Stimulated activated CD4-positive, alpha-beta T cell treated with anti-CD3 and anti-CD28 coated beads, Interleukin-1b, Interleukin-23, amount 100 ng/mL, for 1 hour (primary cell): ENCODE measurements at places on chromosomes 4 and X.

GRCh38 chr4:7630568-7631287 is 196.0 kb upstream of the PSAPL1 start:
- DNase-seq: no peak

GRCh38 chrX:6917666-6918065 is 229.8 kb upstream of the STS start:
- DNase-seq: no peak

DNA sequence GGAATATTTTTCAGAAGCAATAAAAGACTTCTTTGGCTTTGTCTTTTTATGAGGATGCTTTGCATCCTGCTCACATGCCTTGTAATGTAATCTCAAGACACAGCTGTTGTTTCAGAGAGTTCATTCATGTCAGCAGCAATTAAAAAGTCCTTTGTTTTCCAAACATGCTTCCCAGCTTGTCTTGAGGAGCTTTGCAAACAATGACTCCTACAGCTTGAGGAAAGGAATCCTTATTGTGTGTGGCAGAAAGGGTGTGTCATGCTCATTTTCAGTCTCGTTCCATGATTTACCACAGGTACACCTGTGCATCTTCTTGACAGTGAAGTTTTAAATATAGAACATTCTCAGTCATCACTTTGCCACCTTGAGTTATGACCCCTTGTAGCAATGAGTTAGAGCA is 139.2 kb upstream of the AADAT start:
- no peak for DNase-seq

DNA sequence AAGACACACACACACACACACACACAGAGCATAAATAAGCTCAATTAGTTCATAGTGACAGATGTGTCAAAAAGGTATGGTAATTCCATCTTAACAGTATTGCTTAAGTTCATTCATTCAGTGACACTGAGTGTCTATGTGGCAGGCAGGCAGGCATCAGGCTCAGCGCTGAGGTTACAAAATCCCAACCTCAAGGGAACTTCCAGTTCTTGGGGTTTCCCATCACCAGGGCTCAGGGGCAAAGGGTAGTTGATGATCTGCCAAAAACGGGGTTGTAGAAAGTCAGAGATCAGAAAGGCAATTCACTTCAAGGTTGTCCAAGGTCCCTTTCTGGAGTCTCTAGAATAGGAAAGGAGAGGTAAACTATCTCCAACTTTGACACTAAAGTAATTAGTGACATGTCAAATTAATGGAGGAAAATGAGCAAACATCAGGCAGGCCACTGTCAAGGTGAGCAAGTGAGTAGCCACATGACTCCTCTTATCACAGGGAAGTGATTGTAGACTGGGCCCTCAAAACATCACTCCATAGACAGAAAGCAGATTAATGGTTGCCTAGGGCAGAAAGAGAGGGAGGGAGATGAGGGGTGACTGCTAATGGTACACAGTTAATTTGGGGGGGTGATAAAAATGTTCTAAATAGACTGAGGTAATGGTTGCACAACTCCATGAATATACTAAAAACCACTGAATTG is 41.8 kb downstream of the GPC4 start:
- no peak for DNase-seq

DNA sequence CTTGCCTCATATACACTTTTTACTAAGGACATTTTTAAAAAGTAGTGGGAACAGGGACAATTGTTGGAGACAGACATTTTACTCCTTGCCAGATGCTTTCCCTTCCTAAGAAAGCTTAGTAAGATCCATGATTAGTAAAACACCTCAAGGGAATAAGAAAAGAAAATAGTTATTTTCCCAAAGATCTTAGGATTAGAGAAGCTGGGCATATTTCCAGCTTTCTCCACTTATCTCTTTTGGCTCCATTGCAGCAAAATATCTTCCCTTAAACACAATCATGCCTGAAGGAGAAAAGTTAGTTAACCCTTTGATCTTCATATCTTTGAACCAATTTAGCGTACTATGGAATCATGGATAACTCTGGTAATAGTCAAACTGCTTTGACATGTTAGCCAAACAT is 257.9 kb downstream of the PCDH18 start:
- no peak for DNase-seq

- DNase-seq: no peak
Measured at GRCh38 chr4:87180767-87181166, 39.7 kb downstream of the KLHL8 start.

GRCh38 chr4:4506961-4507360 is 34.9 kb downstream of the STX18 start:
- DNase-seq: no peak

DNA sequence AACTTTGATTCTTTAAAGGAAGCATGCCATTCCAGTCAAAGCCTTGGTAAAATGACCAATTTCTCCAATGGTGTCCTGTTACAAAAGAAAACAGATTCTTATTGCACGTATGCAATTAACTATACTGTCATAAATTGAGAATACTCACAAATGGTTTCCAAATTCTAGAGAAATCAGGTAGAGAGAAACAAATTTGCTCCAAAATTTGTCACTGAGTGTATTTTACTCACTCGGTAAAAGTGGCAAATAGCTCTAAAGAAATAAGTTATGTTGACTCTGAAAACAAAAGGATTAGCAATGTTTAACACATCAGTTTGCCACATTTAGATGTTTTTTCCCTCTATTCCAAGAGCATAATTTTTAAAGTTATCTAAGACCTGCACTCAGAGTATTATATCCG is 133.1 kb downstream of the DMD start:
- no peak for DNase-seq

DNA sequence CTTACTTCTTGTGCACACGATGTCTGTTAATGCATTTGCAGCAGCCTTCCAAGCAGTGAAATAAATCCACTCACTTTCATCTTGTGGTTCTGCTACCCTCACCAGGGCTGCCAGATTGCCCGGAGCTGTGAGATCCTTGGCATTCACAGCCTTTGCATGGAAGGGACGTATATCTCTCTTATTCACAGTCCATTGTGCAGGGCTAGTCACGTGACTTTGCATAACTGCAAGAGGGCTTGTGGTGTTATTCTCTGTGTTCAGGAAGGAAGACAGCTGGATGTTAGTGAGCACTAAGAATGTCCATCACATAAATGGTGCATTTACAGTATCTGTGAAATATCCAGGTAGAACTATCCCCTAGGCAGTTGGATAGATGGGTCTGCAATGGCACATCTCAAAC is 96.5 kb upstream of the BEND4 start:
- DNase-seq: no peak

DNA sequence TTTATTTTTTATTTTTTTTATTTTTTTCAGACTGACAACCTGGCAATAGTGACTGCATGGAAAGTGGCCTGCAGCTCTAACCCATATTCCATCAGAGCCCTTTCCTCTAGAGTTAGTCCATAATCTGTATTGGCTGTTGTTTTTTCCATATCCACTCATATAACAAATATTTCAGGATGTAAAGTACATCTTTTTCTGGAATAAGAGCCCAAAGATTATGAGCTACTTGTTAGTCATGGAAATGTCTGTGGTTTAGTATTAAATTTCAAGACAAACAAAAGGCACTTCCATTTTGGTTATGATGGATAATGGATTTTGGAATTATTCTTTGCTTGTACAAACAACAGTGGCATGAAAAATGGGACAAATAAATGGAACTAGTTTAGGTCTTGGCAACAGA is 296.0 kb upstream of the HS3ST1 start:
- DNase-seq: no peak

- no peak for DNase-seq
Measured at GRCh38 chr4:94304365-94304971, 38.2 kb downstream of the HPGDS start.

- DNase-seq: no peak
Measured at GRCh38 chrX:41338436-41338835, 4.5 kb downstream of the DDX3X start.

DNA sequence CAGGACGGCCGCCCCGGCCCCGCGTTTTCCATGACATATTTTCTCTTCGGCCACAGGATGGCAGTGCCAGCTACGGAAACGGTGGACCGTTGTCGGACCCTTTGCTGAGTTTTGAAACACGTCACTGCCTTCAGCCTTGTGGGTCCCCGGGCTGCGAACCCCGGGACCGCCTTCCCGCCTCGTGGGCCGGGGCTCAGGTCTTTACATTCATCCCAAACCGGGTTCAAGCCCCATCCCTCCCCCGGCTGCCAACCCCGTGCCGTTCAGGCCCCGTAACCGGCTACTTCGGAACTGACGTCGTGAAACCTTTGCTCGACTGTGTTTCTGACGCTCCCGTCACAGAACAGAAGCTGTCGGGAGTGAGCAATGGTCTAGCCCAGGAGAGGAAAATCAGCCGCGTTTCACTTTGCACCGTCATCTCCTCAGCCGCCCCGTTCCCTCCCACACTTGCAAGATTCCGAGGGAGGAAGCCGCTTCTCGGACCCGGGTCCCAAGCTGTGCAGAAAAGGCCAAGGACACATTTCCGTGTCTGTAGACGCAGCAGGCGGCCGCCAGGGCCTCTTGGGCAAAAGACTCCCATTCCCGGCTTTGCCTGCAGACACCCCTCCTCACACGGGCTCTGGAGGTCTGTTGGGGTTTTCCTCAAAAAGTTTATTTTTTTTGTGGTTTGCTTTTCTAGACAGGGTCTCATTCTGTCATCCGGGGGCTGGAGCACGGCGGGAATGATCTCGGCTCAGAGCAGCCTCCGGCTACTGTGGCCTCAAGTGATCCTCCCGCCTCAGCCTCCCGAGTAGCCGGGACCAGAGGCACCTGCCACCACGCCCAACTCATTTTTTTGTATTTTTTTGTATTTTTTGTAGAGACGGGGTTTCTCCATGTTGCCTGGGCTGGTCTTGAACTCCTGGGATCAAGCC is 41.4 kb upstream of the PPP2R3B start:
- no peak for DNase-seq

DNA sequence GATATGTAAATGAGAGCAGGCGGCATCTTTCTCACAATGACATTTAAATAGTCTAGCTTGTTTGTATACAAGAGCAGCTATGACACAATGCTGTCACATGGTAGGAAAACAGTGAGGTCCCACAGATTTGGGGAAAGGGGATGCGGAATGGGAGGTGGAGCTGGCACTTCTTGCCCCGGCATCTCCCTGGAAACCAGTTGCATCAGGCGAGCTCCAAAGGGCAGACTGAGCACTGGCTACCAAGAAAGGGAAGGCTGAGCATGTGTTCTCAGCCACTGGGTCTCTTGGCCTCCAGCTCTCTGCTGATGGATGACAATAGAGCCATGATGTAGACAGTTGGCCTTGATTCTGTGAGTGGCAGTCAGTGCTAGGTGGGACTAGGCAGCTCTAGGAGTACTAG is 109.0 kb downstream of the UCHL1 start:
- no peak for DNase-seq

GRCh38 chr4:94517492-94517891 is 65.8 kb downstream of the PDLIM5 start:
- DNase-seq: no peak

- no peak for DNase-seq
Measured at GRCh38 chrX:48737940-48738339, 23.6 kb upstream of the GLOD5 start.

GRCh38 chr4:164210377-164210776 is 543.6 kb upstream of the SMIM31 start:
- DNase-seq: no peak

- DNase-seq: no peak
Measured at GRCh38 chrX:13024986-13025385, 19.4 kb downstream of the FAM9C start.

DNA sequence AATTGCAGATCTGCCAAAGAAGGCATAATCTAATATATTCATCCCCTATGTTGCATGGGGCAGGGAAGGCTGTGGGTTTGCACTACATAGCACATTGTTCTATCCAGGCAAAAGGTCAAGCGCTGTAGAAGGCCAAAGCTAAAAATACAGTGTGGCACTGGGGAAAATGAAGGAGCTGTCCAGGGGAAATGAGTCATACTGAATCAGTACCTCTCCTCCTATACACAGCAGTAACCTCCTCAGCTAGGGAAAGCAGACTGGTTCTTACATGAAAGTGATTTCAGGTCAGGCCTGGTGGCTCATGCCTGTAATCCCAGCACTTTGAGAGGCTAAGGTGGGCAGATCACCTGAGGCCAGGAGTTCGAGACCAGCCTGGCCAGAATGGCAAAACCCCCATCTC is 31.0 kb upstream of the SLC25A4 start:
- DNase-seq: no peak

DNA sequence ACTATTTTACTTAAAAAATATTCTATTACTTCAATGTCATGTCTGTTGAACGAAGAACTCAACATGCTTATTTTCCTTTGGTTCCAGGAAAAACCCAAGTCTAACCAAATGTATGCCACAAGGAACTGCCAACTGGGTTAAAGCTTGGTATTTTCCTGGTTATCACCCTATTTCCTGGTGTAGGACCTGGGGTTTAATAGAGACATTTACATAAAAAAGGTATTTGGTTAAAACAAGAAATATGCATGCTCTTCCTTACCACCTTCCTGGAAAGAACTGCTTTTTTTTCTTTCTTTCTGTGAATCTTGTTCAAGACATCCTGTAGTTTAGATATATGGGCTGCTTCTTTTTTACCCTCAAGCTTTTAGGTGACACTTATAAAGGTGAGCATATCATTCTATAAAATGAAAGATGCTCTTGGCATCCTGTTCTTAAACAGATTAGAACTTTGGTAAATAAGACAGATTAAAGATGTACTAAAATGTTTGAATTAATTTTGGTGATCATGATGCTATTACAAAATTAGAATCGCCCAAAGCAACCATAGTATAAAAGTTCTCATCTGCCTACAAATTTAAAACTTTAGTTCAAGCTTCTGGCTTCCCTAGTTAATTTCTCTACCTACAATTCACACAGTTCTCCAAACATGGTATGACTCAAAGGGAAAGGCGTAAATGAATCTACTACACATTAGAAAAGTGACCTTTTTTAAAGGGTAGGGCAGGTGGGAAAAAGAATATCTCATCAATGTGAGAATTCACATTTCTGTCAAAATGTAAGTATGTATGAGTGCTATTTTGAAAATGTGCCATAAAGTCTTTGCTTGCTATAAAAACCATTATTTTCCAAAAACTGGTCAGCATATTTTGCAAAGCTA is 103.5 kb downstream of the CNOT6L start:
- no peak for DNase-seq

GRCh38 chr4:168199260-168199957 is 107.1 kb downstream of the ANXA10 start:
- no peak for DNase-seq

DNA sequence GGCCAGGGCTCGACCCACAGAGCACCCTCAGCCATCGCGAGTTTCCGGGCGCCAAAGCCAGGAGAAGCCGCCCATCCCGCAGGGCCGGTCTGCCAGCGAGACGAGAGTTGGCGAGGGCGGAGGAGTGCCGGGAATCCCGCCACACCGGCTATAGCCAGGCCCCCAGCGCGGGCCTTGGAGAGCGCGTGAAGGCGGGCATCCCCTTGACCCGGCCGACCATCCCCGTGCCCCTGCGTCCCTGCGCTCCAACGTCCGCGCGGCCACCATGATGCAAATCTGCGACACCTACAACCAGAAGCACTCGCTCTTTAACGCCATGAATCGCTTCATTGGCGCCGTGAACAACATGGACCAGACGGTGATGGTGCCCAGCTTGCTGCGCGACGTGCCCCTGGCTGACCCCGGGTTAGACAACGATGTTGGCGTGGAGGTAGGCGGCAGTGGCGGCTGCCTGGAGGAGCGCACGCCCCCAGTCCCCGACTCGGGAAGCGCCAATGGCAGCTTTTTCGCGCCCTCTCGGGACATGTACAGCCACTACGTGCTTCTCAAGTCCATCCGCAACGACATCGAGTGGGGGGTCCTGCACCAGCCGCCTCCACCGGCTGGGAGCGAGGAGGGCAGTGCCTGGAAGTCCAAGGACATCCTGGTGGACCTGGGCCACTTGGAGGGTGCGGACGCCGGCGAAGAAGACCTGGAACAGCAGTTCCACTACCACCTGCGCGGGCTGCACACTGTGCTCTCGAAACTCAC is 3.6 kb downstream of the MID1IP1 start:
- DNase-seq: no peak
